ENCODE measurements at places on chromosomes 6 and 20.

DNA sequence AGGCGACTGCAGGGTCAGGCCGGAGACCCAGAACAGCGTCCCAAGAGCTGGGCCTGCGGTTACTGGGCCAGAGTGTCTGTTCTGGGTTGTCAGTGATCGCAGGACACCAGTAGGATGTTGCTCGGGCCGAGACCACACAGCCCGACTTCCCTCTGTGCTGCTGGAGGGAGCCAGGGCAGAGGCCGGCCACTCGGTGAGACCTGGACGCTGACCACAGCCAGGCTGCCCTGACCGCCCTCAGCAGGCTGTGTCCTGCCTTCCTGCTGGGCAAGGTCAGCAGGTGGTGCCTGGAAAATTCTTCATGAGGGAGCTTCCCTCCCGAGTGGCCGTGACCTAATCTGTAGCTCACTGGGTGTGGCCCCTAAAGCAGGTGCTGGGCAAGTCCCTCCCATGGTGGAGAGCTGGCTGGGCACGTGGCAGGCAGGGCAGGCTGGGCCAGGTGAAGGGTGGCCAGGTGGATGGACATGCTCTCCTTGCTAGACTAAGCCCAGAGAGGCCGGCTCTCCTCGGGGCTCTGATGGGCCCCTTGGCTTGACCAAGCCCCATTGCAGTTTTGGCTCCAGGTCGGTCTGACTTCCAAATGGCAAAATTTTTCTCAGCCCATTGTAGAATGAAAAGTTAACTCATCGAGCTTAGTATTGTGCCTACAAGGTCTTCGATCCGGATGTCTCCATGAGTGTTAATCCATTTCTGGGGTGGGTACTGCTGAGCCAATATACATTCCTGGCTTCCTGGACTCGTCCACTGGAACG lies 1.9 kb downstream of the SLCO4A1 start:
- no peak for DNase-seq

GRCh38 chr6:12720310-12720709 lies 3.7 kb downstream of the PHACTR1 start:
- DNase-seq: no peak

DNA sequence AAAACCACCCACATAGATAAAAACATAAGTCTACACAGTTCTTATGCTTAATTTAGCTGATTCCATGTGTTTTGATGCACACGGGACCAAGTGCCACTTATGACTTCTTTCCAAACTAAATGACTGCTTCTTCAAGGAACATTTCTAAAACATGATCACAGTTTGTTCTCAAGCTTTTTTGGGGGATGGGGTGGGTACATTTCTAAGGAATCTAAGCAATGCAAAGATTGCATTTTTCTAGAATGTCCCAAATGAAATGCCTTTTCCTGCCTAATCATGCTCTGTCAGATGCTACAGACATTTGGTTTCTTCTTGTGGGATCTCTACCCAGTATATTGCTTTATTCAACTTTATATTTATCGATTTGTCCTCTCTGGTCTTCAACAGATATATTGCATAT lies 496.8 kb upstream of the JAG1 start:
- DNase-seq: no peak

- DNase-seq: no peak
These were observed 6.5 kb downstream of the DDO start for GRCh38 chr6:110408901-110409300.

DNA sequence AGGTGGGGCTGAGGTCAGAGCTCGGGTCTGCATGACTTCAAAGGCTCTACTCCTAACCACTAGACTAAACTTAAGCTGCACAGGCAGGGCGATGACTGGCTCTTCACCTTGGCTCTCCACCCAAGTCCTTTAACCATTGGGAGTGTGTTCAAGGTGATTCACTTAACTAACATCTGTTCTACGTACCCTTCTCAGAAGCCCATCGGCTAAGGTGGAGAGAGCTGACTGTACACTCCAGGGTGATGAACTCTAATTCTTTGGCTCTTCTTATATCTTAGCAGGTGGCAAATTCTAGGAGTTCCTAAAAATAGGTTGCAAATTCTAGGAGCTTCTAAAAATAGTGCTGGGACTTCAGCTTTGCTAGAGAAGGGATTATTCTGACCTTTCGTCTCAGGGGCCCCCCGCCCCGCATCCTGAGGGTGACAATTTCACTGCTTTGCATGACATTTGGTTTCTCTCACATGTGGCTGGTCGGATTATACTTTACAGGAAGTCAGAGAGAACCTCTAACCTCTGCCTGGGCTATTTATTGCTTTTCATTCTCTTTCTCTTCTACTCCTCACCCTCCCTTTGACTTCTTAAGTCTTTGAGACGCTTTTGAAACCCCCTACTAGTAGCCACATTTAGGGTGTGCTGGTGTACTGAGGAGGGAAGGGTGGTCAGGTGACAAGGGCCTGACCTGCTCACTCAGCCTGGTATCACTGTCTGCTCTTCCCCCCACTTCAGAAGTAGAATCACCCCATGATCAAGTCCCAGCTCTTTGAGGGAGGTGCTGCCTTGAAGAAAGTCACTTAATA lies 55.5 kb downstream of the PRDM1 start:
- no peak for DNase-seq

DNA sequence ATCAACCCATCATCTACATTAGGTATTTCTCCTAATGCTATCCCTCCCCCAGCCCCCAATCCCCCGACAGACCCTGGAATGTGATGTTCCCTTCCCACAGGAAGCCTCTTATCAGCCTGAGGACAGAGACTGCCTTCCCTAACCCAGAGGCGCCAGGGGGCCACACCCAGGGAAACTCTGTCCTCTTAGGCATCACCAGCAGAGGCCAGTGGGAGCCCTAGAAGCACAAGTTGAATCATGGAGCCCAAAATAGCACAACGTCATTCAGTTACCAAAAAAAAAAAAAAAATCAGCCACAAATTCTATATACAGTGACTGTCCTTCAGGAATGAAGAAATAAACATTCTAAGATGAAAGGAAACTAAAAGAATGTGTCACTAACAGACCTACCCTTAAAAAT lies 625.7 kb downstream of the TFAP2A start:
- DNase-seq: no peak

- no peak for DNase-seq
These were observed 8.8 kb downstream of the TENT5A start for GRCh38 chr6:81743649-81744048.

- no peak for DNase-seq
These were observed 136.5 kb downstream of the SMOC2 start for GRCh38 chr6:168577496-168577895.

DNA sequence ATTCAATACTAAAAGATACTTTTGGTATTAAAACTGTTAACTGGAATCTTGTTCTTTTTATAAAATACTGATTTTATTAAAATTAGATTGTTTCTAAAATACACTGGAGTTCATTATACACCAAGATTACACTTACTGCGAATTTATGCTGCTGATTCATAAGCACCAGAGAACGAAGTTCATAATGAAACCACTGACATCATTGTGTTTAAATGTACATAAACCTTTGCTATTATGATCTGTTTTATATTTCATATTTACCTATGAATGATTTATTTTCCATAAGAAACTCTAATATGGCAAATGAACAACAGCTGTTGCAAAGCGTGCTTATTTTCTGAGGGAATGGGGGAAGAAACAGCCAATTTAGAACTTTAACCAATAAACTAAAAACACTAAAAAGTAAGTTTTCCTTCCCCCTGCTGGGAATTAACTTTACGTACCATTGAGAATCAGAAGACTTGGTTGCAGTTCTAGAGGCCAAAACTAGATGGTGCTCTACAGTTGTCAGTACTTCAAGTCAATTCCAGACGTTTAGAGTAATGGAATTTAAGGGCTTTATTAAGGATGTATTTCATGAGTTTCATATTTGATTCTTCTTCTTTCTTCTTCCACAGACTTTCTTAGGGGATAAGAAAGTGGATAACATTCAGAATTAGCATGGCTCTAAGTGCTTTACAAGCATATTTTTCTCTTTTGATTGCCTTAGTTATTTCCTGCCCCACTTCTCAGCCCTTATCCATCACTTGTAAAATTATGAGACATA lies 30.8 kb upstream of the COL19A1 start:
- DNase-seq: no peak

DNA sequence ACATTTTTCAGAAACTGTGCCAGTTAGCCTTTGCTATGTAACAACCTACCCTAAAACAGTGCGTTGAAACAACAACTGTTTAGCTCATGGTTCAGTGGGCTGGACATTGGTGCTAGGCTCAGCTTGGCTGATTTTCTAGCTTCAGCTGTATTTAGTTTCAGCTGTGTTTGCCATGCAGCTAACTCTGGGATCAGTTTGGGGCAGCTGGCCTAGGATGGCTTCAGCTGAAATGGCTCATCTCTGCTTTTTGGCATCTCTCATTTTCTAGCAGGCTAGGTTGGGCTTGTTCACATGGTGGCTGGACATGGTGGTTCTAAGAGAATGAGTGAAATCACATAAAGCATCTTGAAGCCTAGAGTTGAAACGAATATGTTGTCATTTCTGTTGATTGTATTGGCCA lies 464.2 kb downstream of the QKI start:
- no peak for DNase-seq

DNA sequence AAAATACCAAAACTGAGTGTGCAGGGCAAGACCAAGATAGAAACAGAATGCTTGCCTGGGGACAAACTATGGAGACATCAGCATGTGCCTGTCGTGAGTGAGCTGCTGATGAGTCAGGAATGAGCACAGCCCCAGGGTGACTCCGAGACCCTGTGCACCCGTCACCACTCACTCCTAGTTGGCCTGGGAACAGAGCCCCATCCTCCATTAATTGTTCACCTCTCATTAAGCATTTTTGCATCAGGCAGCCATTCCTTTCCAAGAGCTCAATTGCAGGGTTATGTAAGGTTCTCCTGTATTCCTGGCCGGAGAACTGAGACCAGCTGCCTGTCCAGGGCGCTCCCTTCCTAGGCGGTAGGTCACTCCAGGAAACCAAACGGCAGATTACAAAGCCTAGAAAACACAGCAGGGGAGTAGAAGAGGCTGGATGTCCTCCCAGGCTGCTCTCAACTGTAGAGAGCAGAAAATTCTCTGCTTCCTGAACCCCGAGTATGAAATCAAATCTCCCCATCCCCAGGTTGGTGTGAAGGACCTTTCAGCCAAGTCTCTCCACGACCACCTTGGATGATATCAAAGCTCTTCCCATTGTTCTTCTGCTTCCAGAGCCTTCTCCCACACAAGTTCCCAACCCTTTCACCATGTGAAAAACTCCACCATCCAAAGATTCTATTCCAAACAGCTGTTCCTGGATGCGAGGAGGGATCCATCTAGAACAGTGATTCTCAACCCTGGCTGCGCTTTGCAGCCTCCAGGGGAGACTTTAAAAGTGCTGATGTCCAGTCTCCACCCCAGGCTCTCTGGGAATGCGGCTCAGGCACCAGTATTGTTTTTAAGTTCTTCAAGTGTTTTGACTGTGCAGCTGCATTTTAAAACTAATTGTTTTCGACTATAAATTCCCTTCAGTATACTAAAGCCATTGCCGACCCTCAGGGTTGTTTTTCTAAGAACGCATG lies 532.6 kb upstream of the JARID2 start:
- no peak for DNase-seq

GRCh38 chr6:144951730-144952437 lies 666.7 kb downstream of the UTRN start:
- no peak for DNase-seq

GRCh38 chr20:32535316-32535952 lies 49.7 kb downstream of the NOL4L start:
- no peak for DNase-seq

GRCh38 chr20:15544742-15545141 lies 1028.5 kb downstream of the KIF16B start:
- DNase-seq: no peak

- DNase-seq: no peak
These were observed 65.8 kb downstream of the EYA4 start for GRCh38 chr6:133306931-133307330.

GRCh38 chr6:65501045-65501444 lies 206.0 kb downstream of the EYS start:
- no peak for DNase-seq

GRCh38 chr6:144053601-144054000 lies 41.8 kb downstream of the SF3B5 start:
- no peak for DNase-seq

DNA sequence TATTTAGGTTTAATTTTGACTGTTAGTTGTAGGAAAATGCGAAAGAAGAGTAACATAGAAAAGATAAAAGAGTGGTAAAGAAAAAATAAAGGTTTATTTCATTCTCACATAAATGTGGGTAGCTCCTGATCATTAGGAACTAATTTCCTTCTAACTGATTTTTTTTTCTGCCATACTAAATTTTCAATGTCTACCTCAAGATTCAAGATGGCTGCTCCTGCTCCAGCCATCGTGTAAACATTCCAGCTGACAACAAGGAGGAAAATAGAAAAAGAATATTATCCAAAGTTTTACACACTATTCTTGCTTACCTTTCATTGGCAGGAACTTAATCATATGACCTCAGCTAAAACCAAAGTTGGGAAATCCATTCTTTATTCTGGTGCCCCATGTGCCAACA lies 488.2 kb downstream of the LMBRD1 start:
- no peak for DNase-seq
